ENCODE measurements at places on chromosomes 4 and X.

DNA sequence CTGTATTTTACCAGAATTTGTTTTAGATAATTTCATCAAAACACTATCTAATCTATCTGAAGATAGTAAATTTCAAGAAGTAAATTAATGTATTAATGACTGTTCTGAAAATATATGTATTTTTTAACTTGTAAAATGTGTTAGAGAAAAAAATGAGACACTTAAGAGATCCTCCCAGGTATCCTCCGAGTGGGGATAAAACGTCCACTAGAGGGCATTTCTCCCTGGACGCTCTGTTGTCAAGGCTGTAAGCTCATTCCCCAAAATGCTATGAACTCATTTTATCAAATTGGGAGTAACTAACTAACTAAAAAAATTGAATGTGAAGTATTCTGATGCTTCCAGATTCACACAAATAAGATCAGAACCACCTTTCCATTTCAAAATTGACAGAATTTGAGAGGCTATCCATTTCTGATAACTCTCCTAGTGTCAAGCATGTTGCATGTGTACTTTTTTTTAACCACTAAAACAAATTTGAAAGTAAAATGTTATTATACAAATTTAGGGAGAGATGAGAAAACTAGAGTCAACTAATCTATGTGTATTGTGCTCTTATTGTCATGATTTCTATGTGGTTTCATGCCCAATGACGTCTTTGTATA, 337.3 kb upstream of the HS3ST1 start:
- H3K27ac ChIP-seq, result no peak overlapping the region
- H3K4me3 ChIP-seq, result no peak overlapping the region
- H3K36me3 ChIP-seq, result no peaks in the 10 kb centered on the region
- H3K27me3 ChIP-seq, result peaks cover 2% of the 10 kb centered on the region
- H3K4me1 ChIP-seq, result no peaks in the 10 kb centered on the region

GRCh38 chr4:101853691-101854090, 63.2 kb downstream of the BANK1 start:
- no peaks in the 10 kb centered on the region for H3K36me3 ChIP-seq
- H3K27ac ChIP-seq, result no peak overlapping the region
- peaks cover 11% of the 10 kb centered on the region for H3K27me3 ChIP-seq
- DNase-seq, result no peak

GRCh38 chr4:10078481-10079233, 37.9 kb downstream of the WDR1 start:
- no peak overlapping the region for H3K4me3 ChIP-seq
- no peak overlapping the region for H3K27ac ChIP-seq
- peaks cover 20% of the 10 kb centered on the region for H3K36me3 ChIP-seq
- no peaks in the 10 kb centered on the region for H3K27me3 ChIP-seq

DNA sequence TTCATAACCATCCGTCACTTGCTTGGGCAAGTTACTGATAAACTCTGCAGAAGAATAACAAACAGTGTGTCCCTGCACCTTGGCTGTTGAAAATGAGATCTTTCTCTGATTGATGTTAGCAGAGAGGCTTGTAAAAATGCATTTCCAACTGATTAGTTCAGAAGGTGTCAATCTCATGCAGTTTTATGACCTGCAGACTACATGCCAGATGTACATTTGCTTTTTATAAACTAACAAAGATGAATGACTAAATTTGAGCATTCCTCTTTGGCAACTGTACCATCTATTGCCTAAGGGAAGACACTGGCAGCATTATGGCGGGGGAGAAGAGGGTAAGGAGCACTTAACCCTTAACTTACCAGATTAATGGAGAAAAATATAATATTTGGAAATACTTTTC, 192.8 kb downstream of the DCTD start:
- H3K27me3 ChIP-seq, result no peaks in the 10 kb centered on the region
- H3K4me1 ChIP-seq, result no peaks in the 10 kb centered on the region
- H3K4me3 ChIP-seq, result no peak overlapping the region
- no peaks in the 10 kb centered on the region for H3K36me3 ChIP-seq
- DNase-seq, result no peak
- H3K27ac ChIP-seq, result no peak overlapping the region

GRCh38 chr4:168071304-168071703, 21.0 kb upstream of the ANXA10 start:
- no peak overlapping the region for H3K4me3 ChIP-seq
- no peaks in the 10 kb centered on the region for H3K36me3 ChIP-seq
- H3K27me3 ChIP-seq, result no peaks in the 10 kb centered on the region
- no peak overlapping the region for H3K27ac ChIP-seq
- DNase-seq, result no peak
- H3K4me1 ChIP-seq, result no peaks in the 10 kb centered on the region
